ENCODE measurements at places on chromosomes 16 and 17. TPM values are rescaled to one million over a fixed set of nuclear protein-coding genes. Genes with fewer than 3 reads are reported as not detected.

The TBC1D3L gene
- total RNA-seq = 20.0 TPM

DNA sequence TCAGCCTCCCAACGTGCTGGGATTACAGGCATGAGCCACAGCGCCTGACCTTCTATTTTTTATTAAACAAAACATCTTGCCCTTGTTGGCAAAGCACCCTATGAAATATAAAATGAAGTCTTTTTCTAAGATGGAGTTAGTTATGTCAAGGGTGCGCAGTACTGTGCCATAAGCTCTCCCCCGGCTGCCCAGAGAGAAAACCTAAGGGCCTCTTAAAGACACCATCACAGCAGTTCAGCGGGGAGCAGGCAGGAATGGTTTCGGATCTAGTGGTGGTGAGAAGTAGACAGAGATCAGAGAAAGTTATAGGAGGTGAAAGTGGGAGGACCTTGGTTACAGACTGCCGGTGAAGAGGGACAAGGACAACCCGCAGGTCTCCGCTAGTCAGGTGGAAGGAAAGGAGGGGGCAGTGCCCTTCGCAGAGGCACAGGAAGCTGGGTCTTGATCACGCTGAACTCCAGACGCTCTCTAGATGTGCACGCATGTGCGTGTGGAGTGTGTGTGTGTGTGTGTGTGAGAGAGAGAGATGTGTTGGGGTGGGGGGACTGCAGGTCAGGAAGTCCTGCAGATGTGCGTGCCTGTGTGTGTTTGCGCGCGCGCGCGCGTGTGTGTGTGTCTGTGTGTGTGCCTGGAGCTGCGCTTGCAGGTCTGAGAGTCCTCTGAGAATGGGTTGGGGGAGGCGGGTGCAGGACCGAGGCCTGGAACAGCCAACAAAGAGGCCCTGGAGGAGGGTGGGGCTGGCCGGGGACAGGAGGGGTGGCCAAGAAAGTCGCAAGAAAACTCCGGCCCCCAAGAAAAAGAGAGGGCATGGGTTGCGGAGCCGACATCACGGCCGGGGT lies 748 bp upstream of the CMTM3 start:
- DNase-seq = peak; percentile 84

GRCh38 chr17:75776386-75777295 lies 8.0 kb upstream of the UNK start:
- DNase-seq = no peak

DNA sequence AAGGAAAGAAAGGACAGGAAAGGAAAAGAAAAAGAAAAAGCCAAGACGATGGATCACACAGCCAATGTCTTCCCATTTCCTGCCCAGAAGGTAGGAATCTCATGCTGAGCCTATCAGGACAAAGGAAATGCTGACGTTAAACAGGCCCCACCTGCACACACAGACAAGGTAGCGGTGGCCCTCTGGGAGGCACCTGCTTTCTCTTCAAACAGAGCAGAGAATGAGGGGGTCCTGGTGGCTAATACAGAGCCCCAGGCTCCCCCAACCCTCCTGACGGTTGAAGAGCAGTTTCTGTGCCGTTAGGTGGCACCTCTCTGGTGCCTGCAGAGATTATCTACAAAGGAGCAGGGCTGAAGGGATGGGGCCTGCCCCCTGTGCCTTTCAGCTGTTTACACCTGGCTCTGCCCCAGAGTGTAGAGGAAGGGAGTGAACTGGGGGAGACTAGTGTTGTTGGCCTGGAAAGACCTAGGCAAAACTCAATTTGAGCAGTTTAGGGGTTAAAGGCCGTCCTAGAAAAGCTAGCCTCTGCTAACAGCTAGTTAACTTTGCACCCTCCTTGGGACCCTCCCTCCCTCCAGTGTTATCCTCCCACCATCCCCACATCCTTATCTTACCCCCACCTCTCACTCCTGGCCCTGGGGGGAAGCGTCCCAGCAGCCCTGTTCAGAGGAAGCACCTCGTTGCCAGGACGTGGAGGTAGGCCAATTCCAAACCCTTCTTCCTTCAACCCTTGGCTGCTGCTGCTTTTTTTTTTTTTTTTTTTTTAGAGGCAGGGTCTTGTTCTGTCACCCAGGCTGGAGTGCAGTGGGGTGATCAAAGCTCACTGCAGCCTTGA lies 56.3 kb downstream of the ARHGAP27 start:
- DNase-seq = no peak

- peak; percentile 87 for DNase-seq
Observed at GRCh38 chr17:27576477-27577083, 54.4 kb upstream of the LGALS9 start.

- no peak for DNase-seq
Observed at GRCh38 chr16:9597967-9598730, 506.7 kb downstream of the HAPSTR1 start.

Data from Caco-2 (cell line).